ENCODE measurements at places on chromosomes 12 and 14.

- no peak for DNase-seq
Observed at GRCh38 chr12:117044790-117045159, 54.4 kb downstream of the TESC start.

GRCh38 chr12:118377884-118378470 lies 1.6 kb downstream of the SUDS3 start:
- peak; percentile 81 for DNase-seq

DNA sequence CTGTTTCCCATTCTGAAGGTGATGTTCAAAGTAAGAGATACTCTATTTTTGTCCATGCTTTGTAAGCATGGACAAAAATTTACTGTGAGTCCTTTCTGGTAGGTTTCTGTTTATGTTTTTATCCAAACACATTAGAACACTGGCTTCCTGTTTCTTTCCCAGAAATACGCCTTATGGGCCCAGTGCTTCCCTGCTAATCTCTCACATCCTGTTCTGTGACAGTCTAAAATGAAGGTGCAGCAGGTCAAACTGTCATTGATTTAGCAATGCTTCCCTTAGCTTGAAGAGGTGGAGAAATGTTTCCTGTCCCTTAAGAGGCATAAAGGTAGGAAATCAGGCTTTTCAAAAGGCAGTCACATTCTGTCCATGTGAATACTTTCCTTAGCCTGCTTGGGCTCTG lies 305.6 kb downstream of the RPS29 start:
- no peak for DNase-seq

GRCh38 chr12:65666876-65667275 lies 157.4 kb upstream of the HMGA2 start:
- no peak for DNase-seq

GRCh38 chr12:10073261-10073660 lies 25.5 kb downstream of the CLEC1A start:
- no peak for DNase-seq

DNA sequence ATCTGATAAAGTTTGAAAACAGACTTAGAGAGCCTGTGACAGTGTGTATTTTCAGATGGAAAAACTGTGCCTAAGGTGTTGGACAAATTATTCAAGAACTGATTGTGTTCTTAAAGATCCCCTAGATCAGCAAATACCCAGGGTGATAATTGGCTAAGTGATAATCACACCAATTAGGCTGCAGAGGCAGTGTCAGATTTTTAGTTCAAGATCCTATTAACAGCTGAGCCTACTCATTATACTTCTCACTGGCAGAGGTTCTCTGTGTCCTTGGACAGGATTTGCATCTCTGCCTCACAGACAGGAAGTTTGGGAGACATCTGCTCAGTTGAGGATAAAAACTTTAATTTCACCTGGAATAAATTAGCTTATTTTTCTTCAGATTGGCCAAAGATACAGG lies 4.3 kb upstream of the FGD4 start:
- no peak for DNase-seq

DNA sequence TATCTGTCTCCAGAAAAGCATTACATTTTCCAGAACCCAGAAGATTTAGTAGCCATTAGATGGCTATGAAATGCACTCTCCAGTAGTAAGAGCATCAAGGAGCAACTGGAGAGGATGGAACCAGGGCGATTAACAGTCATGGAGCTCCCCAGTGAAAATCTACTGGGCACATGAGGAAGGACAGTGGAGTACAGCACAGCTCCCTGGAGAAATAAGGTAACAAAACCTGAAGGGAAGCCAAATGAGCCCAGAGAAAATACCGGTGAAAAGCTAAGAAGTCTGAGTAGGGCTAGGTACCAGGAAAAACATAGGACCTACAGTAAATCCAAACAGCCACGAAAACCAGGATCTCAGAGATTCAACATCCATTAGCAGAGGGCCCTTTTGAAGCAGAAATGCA lies 21.6 kb downstream of the SOX5 start:
- DNase-seq = no peak

- DNase-seq = no peak
Observed at GRCh38 chr12:45010059-45010458, 40.8 kb downstream of the DBX2 start.

All from CD4-positive, alpha-beta T cell treated with Interleukin-12 subunit alpha and Interleukin-12 subunit beta, for 1 hour (primary cell).